ENCODE measurements at places on chromosomes 3 and 15. TPM values are rescaled to one million over a fixed set of nuclear protein-coding genes. Genes with fewer than 3 reads are reported as not detected.

Gene UQCC5
- 1.4 TPM for total RNA-seq

Gene AHSG
- total RNA-seq = not detected

DNA sequence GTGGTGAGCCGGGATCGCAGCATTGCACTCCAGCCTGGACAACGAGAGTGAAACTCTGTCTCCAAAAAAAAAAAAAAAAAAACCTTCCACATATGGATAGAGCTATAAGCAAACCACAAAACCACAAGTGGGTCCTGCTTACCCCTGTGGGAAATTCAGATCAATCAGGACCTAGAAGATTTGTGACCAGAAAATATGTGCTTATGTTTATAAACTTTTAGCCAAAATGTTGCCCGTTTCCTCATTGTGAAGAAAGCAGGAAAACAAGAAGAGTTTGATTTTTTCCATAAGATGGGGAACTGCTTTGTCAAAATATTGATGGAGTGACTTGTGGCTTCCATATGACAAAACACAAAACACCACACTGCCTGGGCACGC lies 3.4 kb upstream of the SLC25A38 start:
- DNase-seq = no peak

Gene JAGN1
- total RNA-seq = 16.3 TPM

DNA sequence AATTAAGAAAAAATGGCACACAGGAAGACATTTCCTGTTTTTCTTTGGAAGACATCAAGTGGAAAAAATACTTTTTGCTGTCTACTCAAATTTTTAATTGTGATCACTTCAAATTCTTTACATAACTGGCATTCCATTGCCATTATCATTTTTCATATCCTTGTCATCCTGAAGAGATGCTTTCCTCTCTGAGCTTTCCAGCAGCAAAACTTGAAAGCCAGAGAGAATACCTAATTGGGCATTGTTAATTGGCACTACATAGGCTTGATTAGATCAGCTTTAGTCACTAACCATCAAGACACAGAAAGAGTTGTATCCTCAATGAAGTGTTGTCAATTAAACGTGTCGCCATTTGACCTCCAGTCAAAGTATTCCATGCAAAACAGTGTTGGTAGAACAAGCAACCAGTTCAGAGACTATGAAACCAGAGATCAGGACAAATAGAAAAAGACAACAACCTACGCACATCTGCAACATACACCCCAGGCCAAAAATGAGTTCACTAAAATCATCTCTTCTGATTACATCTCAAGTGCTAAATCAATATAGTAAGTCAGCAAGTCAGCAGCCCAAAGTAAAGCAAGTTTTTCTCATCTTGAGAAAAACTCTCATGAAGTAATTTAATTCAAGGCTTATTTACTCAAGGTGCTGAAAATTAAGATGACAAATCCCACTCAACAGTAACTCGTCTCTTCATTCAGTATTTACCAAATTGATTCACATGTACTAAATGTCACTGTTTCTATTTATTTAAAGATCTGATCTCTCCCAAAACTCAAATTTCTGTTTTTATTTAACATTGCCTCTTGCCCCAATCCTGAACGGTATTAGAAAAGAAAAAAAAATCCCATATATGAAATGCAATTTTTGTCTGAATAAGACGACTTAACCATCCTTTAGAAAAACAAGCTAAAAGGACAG lies 123.0 kb downstream of the SUCLG2 start:
- DNase-seq = no peak

- peak; percentile 35 for DNase-seq
Observed at GRCh38 chr3:37546876-37547275, 314.8 kb upstream of the CTDSPL start.

GRCh38 chr3:190158261-190158660 lies 37.6 kb upstream of the P3H2 start:
- DNase-seq = no peak
